NCI-H1048 (cell line): ENCODE measurements at places on chromosomes 13 and 19.

DNA sequence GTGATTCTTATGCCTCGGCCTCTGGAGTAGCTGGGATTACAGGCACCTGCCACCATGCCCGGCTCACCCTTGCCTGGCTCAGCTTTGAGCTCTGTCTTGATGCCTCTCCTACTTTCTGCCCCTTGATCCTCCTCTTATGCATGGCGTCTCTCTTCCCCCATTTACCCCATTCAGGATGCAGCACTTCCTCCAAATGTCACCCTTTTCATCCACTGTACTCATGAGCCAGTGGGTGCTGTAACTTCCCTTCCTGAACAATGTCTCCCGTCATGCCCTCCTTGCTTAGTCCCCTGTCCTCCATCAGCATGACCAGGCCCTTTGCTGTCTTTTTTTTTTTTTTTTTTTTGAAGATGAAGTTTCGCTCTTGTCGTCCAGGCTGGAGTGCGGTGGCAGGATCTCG is 3.4 kb upstream of the SIGLEC9 start:
- no peak for DNase-seq

GRCh38 chr13:25213715-25214114 is 41.6 kb upstream of the AMER2 start:
- DNase-seq, result no peak

DNA sequence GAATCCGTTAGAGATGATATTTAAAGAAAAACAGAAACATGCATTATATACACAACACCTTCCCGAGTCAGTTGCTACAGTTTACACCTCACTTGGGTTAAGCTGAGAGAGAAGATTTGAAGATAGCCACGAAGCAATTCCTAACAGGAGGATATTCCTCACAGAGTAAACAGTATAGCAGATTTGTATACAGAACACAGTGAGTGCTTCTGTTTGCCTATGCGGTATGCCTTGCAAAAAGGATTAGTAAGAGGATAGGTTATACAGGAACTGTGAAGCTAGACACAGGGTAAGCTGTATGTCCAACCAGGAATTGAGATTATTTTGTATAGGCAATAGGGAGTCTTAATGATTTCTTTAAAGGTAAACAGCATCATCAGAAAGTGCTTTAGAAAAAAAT is 471.8 kb downstream of the LIG4 start:
- no peak for DNase-seq

DNA sequence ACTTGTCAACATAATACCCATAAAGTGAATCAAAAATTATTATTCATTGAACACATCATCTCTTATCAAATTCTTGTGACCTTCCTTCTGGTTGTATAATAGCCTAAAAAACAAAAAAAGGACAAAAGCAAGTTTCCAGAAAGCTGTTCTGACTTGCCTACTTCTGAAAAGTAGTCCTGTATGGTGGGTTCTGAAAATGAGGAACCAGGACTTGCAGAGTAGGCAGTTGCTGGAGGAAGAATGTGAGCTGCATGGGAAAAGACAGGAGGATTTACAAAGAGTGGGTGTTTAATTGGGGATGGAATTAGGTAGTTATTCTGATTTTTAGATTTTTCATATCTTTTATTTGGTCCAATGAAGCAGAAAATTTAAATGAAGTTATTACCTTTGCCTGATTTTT is 56.7 kb downstream of the RCBTB2 start:
- DNase-seq, result no peak

DNA sequence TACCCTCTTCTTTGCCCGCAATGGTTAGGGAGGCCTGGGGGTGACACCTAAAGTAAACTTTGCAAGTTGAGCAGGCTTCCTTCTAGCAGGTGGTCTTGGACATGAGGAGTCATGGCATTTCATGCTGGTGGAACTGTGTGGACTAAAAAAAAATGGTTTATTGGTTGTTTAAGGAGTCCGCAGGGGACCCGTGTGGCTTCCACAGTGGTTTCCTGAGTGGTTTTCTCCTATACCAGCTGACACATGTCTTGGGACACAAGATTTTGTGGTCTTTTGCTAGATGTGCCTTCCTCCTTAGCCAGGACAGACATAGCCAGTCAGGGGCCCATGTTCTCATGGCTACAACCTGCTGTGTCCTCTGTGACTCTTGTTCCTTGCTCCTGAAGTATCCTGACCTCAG is 1.5 kb downstream of the ZNF543 start:
- DNase-seq, result no peak

- peak; percentile 16 for DNase-seq
Observed at GRCh38 chr19:47813304-47813994, 8.3 kb upstream of the CRX start.

DNA sequence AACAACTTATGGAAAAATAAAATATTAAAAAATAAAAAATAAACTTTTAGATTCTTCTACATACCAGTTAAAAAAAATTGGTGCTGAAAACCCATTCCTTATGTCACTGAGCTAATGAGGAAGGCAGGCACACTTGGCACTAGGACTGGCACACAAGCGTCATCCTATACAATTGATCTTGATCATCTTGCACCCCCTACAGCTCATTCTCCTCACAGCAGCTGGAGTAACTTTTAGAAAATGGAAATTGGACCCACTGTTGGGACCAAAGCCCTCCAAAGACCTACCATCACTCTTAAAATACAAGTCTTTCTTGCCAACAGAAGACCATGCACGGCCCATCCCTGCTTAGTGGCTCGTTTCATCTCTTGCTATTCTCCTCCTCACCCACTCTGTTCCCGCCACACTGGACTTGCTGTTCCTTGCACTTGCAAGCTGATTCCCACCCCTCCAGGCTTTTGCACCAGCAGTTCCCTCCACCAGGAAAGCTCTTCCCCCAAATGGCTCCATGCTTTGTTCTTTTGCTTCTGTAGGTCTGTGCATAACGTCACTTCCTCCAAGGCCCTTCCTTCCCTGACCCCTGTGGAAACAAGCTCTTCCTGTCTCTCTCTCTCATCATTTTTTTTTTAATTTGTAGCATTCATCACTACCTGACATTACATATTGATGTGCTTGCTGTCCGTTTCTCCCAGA is 11.6 kb downstream of the CTU1 start:
- DNase-seq, result no peak

DNA sequence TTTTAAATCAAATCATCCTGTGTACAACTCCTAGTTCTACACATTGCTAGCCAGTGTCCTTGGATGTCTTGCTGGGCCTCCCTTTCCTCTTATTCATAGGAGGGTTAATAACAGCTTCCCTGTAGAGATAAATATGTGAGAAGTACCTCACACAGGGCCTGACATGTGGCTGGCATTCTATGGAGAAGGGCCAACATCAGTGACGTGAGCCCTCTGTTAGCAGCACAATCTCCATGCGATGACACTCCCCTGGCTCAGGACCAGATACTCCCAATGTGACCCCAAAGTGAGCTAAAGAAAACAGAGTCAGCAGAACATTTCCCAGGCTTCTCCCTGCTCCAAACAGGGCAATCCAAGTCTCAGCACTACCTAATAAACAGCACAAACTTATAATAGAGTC is 818.4 kb downstream of the DIAPH3 start:
- DNase-seq, result no peak

DNA sequence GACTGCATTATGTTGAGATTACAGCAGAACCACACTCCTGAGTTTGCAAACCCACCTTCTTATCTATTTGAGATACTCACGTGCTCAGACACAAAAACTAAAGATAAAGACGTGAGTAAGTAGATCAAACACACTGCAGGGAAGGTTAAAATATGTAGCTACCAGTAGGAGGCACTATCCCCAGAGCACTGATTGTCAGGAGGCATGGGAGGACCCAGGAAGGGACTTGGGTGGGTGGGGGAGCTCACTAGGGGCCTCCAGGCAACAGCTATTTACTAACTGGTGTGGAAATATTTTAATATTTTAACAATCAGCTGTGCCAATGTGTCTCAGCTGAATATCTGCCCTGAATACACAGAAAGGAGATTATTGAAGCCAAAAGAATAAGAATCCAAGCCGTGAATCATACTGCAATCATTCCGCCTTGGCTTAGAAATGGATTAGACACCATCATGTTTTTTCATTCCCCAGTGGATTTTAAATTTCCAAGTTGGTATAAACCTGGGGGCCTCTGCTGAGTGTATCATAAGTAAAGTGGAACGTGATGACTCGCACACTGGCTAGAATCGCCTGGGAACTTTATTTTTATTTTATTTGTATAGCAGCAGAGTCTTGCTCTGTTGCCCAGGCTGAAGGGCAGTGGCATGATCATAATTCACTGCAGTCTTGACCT is 73.2 kb upstream of the CACNA1A start:
- no peak for DNase-seq

- no peak for DNase-seq
Observed at GRCh38 chr13:49898792-49899191, 37.3 kb downstream of the SPRYD7 start.

DNA sequence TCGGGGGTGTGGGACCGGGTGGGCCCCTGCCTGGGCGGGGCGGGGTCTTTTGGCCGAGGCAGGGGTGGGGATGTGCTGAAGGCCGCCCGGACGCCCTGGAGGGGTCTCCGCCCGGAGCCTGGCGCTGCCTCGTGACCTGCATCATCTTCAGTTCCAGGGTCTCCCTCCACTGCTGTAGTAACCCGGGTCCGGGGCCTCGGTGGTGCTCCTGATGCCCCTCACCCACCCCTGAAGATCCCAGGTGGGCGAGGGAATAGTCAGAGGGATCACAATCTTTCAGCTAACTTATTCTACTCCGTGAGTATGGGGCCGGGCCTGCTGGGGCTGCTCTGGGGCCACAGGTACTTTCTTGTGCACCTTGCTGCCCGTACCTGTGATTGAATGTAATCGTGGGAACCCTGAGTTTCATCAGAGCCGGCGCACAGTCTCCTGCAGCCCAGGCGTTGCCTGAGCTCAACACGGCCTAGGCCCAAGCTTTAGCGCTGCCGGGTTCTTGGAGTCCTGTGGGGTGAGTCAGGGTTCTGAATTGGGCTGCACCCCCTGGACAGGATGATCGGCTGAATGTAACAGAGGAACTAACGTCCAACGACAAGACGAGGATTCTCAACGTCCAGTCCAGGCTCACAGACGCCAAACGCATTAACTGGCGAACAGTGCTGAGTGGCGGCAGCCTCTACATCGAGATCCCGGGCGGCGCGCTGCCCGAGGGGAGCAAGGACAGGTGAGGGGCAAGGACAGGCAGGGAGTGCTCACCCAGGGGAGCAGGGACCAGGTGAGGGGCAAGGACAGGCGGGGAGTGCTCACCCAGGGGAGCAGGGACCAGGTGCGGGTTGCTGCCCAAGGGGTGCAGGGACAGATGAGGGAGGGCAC is 10.5 kb downstream of the PEAK3 start:
- DNase-seq, result no peak

DNA sequence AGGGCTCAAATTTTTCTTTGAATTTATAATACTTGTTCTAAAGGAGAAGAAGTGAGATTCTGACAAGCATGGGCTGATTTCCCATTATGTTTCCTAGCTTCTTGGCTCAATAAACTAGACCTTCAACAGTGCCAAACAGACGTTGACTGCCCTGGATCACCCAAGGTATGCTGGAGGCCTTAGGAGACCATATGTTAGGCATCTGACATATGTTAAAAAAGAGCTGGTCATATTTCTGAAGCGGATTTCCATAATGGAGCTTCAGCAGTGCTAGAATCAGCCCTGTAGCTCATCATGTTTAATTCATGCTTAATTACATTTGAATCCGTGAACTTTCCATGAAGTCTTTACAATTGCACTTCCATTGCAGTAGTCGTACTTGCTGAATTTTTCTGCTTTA is 653.3 kb downstream of the DIAPH3 start:
- no peak for DNase-seq

- DNase-seq, result no peak
Observed at GRCh38 chr13:99261059-99261458, 2.9 kb upstream of the GPR18 start.

DNA sequence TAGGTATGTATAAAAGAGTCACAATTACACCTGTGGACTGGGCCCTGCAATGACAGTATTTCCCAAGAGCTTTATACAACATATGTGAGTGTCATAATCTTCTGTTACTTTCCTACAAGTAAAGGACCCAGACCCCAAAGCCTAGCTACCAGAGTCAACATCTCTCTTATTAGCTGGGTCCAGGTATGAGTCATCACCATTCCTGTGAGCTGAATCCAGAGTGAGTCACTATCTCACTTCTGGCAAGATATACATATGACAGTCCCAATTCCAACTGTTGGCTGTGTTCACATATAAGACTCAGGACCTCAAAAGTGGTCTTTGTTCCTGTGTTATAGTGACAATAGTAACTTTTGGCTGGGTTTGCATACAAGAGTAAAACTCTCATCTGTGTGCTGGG is 46.7 kb downstream of the ZNF729 start:
- DNase-seq, result no peak
